ENCODE measurements at places on chromosomes 13 and 19.

GRCh38 chr13:51422484-51422883 is 30.4 kb downstream of the INTS6 start:
- DNase-seq = no peak

GRCh38 chr19:43290568-43291359 is 21.4 kb upstream of the PSG9 start:
- DNase-seq = no peak

DNA sequence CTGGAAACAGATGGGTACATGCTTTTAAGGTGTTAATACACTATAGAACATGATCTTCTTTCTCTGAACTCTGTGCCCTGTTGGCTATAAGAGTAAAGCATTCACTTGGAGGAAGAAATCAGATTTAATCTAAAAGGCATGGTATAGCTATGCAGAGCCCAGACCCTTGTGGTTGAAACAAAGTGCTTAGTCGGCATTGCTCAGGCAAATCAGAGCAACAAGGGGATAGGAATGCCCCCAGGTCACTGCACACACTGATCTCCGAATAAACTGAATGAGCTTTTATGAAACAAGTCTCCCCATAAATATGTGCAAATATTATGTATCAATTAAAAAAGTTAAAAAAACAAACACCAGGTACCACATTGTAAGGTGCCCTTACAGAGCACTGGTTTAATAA is 52.0 kb upstream of the RGCC start:
- DNase-seq = no peak

DNA sequence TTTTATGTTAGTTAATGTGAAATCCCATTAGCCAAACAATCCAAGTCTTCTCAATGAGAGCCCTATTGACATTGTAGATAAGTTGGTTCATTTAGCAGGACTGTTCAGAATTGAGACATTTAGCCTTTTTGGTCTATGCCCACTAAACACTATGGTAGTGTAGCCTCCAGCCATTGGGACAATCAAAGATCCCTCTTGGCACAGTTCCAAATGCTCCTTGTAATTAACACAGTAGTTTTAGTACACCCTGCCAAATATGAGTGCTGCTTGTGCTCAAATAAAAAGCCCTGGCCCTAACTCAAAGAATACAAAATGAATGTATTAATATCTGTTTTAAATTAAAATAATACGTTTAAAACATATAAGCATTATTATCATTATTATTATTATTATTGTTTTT is 15.4 kb upstream of the FAM216B start:
- no peak for DNase-seq

DNA sequence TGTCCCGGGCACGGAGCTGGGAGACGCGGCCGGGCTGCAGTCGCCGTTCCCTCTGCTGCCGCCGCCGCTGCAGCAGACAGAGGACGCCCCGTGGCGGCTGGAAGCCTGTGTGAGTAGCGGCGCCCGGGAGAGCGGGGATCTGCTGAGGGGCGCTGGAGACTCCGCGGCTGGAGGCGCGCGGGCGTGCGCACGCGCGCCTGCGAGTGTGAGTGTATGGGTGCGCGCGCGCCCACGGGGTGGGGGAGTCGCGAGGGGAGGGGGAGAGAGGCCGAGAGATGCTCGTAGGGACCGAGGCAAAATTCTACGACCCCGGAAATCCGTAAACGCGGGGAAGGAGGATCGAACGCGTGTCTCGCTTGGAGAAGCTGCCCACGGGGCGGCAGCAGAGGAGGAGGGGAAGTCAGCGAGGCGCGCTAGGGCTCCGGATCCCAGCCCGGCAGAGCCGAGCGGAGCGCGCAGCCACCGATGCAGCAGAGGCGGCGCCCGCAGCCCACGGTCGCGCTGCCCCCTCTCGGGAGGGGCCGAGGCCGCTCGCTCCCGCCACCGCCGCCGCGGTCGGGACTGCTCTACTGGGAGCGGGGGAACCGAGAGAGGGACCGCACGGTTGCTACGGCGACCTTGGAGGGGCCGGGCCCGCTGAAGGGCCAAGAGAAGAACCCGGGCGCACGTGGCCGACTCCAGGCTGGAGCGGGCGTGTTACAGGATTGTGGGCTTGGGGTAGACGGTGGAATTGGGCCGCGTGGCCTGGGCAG is at the start of gene ENOX1:
Gene ENOX1, minus strand, starts transcription at position 207 of the 752 bp plus-strand sequence.
- peak; percentile 90 for DNase-seq

DNA sequence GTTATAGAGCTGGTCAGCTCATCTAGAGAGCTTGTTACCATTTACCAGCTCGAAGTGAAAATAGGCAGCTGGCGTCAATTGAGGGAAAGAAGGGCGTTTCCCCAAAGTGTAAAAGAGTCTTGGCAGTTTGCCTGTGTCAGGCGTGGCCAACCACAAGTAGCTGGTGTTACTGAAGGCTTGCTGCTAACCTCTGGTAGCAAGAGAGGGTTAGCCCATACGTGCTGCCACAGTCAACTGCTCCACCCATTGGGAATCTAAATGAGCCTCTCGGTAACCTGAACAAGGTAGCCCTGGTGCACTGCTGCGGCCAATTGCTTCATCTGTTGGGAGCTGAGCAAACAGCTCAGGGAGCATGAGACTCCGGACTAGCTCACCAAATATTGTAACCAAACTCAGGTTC is 314.9 kb upstream of the SLITRK5 start:
- no peak for DNase-seq

- no peak for DNase-seq
Observed at GRCh38 chr13:37647031-37647650, 48.6 kb upstream of the POSTN start.

DNA sequence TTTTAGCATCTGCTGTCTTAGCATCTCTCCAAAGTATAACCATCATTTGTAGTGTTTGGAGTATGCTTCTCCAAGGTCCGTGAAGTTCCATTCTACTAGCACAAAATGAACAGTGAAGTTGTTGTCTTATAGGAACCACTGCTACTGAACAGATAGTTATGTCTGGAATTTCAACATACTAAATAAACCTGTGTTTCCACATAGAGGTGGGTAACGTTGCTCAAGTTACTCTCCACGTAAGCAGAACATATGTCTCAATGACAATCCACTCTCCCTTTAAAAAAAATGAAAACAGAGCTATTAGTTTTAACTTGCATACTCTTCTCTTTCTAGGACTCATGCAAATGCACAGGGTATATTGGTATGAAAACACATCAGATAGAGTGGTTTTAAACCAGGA is 184.3 kb upstream of the TRPC4 start:
- DNase-seq = no peak

GRCh38 chr13:21901336-21901735 is 230.5 kb downstream of the FGF9 start:
- DNase-seq = no peak

GRCh38 chr13:63636316-63636993 is 2220.8 kb upstream of the PCDH20 start:
- no peak for DNase-seq

- DNase-seq = no peak
Observed at GRCh38 chr13:105016266-105016665, 1519.2 kb downstream of the EFNB2 start.

DNA sequence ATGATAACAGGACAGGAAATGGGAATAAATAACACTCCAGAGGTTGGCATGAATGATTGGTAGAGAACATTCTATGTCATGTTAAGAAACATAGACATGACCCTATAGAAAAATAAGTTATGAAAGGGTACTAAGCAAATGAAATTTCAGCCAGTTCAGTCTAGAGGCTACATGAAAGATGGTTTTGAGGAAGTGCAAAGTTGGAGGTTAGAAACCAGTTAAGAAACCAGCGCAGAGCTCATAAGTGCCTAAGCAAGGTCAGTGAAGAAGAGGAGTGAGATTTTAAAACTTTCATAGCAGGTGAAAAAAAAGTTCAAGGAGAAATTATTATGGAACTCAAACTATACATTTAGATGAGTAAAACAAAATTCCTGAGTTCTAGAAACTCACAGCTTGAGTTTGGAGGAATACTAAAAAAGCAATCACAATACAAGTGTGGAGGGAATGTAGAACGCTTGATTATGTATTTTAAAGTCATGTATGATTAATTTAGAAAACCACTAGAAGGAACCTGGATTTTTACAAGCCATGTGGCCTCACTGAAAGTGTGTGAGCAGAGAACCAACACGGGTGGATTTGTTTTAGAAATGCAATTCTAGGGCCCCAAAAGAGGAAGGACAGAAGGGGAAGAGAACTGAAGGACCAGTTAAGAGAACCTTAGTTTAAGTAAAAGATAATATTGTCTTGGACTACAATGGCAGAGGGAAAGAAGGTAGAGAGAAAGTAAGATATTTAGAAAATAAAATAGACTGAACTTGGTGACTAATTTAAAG is 162.4 kb downstream of the PCDH20 start:
- no peak for DNase-seq

DNA sequence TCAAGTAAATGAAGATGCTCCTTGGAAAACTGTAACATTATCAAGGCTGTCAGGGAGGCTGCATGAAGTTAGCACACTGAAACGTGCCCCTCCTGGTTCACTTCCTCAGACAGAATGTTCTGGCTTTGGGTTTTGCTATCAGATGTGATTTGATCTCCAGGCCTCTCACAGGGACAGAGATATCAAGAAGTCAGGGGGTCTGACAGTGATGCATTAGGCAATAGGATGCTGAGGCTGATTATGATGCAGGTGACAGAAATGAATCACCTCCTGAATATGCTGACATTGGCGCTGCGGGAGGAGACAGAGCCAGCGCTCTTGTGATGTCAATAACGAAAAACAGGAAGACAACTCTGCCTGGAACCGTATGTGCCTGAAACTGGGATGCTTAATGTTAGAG is 278.5 kb downstream of the DCT start:
- DNase-seq = no peak

DNA sequence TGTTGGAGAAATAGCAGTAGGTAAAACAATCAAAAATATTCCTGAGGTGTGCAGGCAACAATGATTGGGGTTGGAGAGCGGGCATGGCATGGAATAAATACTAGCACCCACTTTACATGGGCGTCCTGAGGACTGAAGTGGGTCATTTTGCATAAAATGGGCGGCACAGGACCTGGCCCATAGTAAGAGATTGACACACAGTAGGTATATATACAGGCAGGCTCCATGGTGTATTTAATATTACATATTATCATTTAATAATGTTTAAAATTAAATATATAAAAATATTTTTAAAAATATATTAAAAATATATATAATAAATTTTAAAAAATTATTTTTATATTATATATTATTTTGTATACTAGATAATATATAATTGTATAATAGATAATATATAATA is 48.3 kb downstream of the CRYL1 start:
- no peak for DNase-seq

DNA sequence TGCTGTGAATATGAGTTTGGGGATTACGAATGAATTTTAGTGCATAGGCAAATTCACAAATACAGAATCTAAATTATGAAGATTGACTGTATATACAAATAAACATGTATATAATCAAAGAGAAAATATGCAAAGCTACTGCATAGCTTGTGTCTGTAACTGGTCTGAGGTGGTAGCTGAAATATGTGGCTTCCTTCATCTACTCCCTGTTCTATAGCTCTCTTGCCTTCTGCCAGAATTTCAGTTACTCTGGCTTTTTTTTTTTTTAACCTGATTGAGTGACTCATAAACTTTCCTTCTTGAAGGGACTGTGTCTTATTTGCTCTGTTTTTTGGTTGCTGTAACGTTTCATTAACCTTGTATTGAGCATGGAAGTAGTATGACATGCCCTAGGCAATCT is 26.6 kb downstream of the DNAJC3 start:
- DNase-seq = no peak

- peak; percentile 63 for DNase-seq
Observed at GRCh38 chr13:109785141-109785891, 1.1 kb downstream of the IRS2 start.

GRCh38 chr19:32373585-32374295 is 28.3 kb downstream of the ZNF507 start:
- no peak for DNase-seq

DNA sequence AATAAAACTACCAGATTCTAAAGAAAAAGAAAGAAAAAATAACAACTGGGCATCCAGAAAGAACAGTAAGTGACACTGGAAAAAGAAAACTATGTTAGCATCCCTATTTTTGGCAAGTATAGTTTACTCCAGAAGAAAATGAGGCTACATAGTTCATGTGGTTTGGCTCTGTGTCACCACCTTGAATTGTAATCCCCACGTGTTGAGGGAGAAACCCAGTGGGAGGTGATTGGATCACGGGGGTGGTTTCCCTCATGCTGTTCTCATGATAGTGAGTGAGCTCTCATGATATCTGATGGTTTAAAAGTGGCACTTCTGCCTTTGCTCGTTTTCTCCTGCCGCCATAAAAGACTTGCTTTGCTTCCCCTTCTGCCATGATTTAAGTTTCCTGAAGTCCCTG is 76.9 kb downstream of the ITGBL1 start:
- DNase-seq = no peak

- DNase-seq = no peak
Observed at GRCh38 chr13:110410936-110411687, 104.0 kb downstream of the COL4A2 start.

GRCh38 chr19:6587093-6587820 is 3.7 kb downstream of the CD70 start:
- DNase-seq = no peak

GRCh38 chr13:113916330-113916815 is 52.5 kb upstream of the GAS6 start:
- peak; percentile 11 for DNase-seq

DNA sequence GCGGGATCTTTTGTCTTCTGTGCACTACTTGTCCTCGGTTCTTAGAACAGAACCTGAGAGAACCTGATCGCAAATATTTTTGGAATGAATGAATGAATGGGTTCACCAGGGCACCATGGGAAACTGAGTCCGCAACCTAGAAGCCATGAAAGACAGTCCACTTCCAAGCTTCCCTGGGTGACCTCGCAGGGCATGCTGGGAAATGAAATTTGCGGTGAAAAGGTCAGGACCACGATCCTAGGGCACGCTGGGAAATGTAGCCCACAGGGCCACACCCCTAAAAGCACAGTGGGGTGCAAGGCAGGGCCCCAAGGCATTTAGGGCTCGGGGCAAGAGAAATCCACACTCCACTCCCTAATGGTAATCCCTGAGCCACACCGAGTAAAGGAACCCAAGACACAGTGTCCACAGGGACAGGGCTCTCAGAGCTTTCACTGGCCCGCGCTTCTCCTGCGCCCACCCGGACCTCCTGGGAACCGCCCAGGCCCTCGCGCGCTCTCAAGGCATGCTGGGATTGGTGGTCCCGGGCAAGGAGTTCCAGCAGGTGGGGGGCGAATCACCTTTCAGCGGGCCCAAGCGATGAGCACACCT is 1.1 kb upstream of the PPP1R12C start:
- no peak for DNase-seq

- peak; percentile 91 for DNase-seq
Observed at GRCh38 chr19:23758187-23759074, at the start of gene ZNF681. Gene ZNF681 (minus strand): TSS chr19:23758891. CDS start chr19:23758749, 142 bp downstream.

- no peak for DNase-seq
Observed at GRCh38 chr19:22595918-22596341, 38.2 kb upstream of the ZNF492 start.

DNA sequence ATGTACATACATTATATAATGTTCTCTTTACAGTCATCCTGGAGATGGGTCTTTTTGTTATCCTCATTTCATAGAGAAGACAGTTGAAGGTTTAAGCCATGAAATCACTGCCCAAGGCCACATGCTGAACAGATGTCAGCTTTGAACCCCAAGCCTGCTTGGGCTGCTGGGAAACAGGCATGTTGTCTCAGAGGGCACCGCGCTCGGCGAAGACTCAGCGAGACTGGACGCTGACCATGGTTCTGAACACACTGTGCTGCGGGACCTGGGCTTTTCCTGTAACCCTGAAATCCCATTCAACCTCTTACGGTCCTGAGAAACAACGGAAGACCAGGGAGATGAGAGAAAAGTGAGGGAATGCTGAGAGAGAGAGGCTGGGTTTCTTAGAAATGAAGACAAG is 27.3 kb downstream of the LRFN3 start:
- DNase-seq = peak; percentile 80

- DNase-seq = no peak
Observed at GRCh38 chr13:39402221-39402970, 200.6 kb downstream of the LHFPL6 start.
